RPMI7951 (cell line): ENCODE measurements at places on chromosomes 11 and 22.
A peak's percentile ranks its signal among the peaks of the same experiment; 100 is the strongest.

DNA sequence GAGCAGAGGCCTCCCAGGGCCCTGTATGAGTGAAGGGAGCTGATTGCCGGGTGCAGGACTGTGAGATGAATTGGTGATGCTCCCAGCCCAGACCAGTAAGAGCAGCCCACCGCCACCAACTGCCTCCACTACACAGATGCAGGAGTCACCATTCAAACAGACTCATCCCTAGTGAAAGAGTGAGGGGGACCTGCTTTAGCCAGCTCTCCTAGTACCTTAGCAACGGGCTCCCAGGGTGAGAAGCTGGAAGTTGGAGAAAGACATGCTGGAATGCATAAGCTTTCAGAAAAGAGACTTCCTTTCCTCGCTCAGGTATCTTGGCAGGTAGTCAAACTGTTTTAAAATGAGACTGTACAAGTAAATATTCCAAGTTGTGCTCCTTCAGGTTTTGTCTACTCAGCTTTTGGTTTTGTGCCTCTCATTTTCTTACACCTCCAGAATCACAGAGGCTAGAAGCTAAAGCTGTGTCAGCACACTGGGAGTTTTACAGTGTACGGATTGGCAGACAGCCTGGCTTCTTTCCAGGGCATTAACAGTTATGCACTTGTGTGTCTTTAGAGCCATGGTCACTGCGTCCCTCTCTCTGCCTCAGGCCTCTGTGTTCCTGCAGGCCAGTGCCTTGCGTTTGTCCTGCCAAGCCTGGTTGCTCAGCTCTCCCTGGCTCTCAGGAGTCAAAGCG, 146.2 kb downstream of the ATXN10 start:
- no peak for DNase-seq

GRCh38 chr11:79414041-79414440, 26.8 kb downstream of the TENM4 start:
- no peak for DNase-seq

- no peak for DNase-seq
These were observed 47.7 kb upstream of the DBX1 start for GRCh38 chr11:20207781-20208621.

GRCh38 chr11:15258433-15259165, 143.9 kb downstream of the INSC start:
- no peak for DNase-seq

GRCh38 chr11:72228844-72229231, 4.3 kb downstream of the INPPL1 start:
- no peak for DNase-seq

- DNase-seq: no peak
These were observed 572.5 kb downstream of the NTM start for GRCh38 chr11:131942878-131943277.

GRCh38 chr11:47378010-47378835, at the start of gene SPI1:
SPI1 (minus strand) TSS chr11:47378547; CDS start chr11:47378353, 194 bp downstream.
- no peak for DNase-seq

- peak; percentile 64 for DNase-seq
These were observed 1.1 kb downstream of the CAVIN3 start for GRCh38 chr11:6319001-6319703.

DNA sequence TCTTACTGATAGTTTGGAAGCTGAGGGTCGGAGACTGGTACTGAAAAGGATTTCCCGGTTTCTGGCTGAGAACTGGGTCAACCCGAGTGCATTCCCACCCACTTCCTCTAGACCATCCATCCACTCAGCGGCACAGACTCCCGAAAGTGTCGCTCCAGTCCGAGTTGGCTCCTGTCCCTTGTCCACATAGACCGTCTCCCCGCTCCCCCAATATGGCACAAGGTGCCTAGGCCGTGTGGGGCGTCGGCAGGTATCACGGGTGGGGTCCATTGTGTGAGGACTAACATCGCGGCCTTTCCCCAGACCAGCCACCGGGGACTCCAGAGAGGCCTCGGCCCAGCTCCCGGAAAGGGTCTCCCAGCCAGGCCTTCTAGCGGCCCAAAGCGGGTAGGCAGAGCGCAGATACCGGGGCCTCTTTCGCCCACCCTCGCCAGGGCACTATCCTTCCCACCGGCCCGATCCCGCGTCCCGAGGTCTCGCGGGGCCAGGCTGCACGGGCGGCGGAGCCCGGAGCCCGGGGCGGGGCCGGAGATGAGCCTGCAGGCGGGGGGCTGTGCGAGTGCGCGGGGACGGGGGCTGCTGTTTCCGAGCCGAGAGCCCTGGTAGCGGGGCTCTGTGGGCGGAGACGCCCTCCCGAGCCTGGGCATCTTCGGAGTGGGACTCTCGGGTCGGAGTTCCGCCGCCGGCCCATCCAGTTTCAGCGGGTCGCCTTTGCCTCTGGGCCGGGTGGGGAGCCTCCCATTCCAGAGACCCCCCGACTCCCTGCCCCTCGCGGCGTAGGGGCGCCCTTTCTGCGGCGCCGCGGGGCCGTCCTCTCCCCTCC, 21.1 kb downstream of the SERPINH1 start:
- DNase-seq: peak; percentile 62

DNA sequence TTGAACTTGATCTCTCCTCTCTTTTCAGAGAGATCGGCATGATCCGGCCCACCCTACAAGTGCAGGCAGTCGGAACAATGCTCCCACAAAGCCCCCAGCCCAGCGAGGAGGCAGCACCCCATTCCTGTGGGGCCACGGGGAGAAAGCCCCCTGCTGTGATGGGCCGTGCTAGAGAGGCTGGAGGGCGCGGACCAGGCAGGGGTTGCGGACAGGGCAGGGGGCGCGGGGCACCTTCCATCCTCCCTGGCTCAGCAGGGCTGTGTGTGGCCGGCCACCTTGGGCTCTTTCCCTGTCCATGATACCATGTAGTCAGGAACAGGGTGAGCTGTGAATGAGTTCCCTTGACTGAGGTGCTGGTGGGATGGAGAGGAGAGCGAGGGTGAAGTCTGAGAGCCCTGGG, 379.8 kb downstream of the BRD1 start:
- DNase-seq: no peak

GRCh38 chr11:80815752-80816453, 1375.1 kb upstream of the TENM4 start:
- DNase-seq: no peak

GRCh38 chr22:39534591-39535356, 2.2 kb upstream of the RPS19BP1 start:
- DNase-seq: peak; percentile 51

DNA sequence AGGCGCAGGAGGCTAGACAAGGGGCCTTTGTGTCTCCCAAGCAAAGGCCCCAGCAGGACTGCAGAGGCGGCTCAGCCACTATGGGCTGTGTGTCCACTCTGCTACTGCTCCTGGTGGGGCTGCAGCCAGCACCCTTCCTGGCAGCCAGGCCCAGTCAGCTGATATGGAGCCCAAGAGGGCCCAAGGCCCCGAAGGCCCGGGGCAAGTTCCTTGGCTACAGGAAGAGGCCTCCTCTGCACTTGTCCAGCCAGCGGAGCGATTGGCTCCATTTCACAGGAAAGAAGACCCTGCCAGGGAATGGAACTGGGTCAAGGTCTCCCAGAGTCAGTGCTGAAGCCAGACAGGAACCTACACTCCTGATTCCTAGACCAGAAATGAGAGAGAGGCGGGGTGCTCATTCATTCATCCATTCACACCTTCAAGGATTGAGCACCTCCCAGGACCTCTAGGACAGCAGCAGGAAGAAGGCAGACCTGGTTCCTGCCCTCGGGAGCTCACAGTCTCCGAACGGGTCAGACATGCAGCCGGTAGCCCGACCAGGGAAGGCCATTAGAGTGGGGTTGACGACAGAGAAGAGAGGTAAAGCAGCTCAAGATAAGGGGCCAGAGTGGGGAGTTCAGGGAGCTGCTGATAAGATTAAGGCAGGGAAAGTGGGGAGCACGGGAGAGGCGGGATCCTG, 811 bp upstream of the P2RY2 start:
- no peak for DNase-seq

- DNase-seq: no peak
These were observed 183.1 kb downstream of the NAV2 start for GRCh38 chr11:19895776-19896175.

GRCh38 chr11:30786256-30787110, 200.3 kb upstream of the MPPED2 start:
- DNase-seq: no peak

GRCh38 chr11:120318906-120319305, 6.2 kb upstream of the TLCD5 start:
- no peak for DNase-seq

DNA sequence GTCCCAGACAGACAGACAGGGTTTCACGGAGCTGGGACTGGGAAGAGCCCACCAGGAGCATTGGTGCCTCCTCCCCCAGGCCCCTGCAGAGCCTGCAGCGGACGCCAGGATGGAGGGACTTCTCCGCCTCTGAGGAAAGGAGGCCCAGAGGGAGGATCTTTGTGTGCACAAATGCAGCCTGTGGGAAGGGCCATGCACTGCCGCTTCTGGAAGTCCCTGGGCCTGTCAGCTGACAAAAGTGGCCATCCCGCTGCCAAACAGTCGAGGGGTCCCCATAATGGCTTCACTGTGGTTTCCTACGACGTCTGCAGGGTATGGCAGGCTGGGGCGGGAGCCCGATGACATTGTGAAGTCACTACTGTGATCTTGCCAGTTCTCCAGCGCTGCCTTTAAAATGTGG, 73.8 kb downstream of the TP53I11 start:
- DNase-seq: no peak

DNA sequence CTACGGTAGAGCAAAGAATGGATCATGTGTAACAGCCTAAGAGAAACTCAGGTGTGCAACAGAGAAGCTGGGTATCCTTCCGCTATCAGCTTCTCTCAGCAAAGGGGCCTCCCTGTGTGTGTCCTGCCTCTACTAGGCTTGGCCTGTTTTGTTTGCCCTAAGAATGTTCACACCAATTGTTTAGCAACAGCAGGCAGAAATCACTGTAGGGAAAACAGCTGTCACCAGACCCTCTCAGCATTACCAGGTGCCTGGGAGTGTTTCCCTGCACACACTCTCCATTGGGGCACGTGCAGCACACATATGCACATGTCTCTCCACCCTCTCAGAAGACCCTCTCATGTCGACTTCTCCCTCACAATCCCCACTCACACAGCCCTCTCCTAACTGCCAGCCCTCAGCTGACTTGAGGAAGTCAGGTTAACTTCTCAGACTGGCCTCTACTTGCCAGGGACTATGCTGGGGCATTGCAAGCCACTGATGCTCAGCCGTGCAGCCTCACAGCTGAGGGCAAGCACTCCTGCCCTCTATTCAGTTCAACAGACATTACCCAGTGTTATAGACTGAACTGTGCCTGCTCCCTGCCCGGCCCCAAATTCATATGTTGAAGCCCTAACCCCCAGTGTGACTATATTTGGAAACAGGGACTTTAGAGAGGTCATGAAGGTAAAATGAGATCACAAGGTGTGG, 97.6 kb downstream of the TRIM29 start:
- no peak for DNase-seq

DNA sequence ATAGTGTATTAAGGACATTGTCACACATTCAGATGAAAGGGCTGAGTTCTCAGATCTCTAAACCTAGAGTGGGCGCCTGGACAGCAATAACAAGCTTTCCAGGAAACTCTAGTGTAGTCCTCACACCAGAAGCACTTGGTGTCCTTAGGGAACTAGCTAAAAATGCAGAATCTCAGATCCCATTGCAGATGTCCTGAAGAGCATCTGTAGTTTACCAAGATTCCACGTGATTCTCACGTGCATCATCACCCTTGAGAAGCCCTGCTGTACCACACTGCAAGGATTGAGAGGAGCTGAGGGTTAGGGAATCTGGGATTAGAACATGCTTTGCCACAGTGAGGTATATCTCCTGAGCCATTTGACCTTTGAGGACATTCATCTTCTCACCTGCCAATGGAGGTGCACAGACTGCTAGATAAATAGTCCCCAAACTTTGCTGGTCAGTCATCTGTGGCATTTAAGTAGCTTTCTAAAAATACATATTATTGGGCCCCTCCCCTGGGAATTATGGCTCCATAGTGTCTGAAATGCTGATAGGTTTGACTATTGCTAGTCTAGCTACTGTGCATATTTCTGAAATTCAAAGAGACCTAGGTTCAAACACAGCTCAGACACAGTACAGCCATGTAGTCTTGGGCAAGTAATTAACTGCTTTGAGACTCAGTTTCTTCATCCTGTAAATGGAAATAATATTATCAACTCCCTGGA, 1068.9 kb downstream of the OPCML start:
- no peak for DNase-seq

- DNase-seq: no peak
These were observed 234.1 kb downstream of the KIRREL3 start for GRCh38 chr11:126766440-126766839.

DNA sequence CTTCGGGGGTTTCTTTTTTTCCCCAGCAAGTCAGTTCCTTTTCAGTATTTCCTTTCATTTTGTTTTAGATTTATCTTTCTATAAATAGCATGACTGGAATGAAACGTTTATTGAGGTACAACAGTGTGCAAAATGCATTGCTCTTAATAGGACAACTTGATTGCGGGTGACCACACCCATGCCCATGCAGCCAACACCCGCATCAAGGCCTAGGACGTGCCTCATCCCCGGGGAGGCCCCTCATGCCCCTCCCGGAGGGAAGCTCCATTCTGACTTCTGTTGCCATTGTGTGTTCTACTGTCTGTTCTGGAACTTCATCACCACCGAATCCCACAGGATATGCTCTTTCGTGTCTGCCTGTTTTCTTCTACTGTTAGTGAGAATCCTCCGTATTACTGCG, 82.2 kb downstream of the RPS6KA4 start:
- DNase-seq: no peak

- DNase-seq: no peak
These were observed 568.9 kb downstream of the LUZP2 start for GRCh38 chr11:25065746-25066145.

DNA sequence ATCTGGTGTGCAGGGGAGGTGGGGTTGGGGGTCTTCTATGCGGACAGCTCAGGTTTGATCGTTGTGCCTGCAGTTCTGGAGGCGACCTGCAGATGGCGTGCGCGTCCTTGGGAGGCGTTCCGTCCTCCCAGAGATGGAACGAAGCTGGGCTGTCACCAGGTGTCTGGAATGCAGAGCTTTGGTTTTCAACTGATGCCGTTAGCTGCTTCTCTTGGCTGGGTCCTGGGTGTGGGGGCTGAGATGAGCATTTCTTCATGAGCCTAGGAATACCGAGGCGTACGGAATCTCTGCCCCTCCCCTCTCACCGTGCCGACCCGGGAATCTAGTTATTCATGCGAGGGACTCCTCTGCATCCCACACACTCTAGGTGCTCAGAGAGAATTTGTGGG, 98.6 kb downstream of the CEP164 start:
- peak; percentile 38 for DNase-seq

- DNase-seq: no peak
These were observed 83.3 kb upstream of the ALKBH3 start for GRCh38 chr11:43797337-43797736.

DNA sequence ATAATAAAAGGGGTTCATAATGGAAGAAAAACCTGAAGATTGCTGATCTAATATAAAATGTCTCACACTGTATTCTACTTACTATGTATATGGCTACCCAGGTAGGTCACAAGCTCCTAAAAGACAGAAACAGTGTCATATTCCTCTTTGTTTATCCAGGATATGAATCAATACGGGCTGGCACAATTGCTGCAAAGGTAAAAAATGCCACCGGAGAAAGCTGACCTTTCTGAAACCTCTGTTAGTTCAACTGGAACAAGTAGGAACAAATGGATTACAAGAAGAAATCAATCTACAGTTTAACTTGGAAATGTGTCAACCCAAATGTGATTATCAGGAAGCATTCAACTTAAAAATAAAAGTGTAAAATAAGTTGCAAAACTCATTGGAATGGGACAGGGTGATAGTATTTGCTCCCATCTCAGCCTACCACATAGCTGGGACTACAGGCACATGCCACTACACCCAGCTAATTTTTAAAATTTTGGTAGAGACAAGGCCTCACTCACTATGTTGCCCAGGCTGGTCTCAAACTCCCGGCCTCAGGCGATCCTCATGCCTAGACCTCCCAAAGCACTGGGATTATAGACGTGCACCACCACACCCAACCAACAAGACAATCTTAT, 27.6 kb downstream of the SLC35F2 start:
- DNase-seq: no peak
